Neuronal stem cell (in vitro differentiated cells): ENCODE measurements at places on chromosomes 5 and 9.
A peak's percentile ranks its signal among the peaks of the same experiment; 100 is the strongest.

DNA sequence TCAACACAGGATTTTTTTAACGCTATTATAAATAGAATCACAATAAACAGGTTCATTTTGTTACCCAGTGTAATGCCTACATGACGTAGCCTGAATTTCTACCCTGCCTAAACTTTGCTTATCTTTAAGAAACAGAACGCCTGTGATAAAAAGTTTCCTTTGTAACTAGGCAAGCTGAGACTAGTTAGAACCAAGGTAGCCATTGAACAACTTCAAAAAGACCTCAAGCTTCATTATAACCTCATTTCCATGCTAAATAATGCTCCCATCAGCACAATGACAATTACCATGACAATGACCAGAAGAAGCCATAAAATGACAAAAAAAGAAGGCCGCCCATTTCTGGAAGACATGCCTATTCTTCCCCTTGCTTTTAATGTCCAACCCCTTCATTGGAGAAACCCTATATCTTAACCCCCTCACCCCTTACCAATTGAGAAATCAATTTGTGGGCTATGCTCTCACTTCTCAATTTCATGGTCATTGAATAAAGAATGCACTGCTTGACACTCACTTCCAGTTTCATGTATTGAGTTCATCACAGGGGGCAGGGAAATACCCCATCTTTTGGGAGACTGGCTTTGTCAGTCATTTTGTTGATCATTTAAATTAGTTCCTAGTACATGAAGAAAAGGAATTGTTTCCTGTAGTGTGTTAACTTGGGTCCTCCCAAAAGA is 276.8 kb downstream of the MCTP1 start:
- no peaks in the 10 kb centered on the region for H3K36me3 ChIP-seq
- H3K27ac ChIP-seq = no peak overlapping the region
- H3K4me1 ChIP-seq = no peaks in the 10 kb centered on the region
- H3K4me3 ChIP-seq = no peak overlapping the region

DNA sequence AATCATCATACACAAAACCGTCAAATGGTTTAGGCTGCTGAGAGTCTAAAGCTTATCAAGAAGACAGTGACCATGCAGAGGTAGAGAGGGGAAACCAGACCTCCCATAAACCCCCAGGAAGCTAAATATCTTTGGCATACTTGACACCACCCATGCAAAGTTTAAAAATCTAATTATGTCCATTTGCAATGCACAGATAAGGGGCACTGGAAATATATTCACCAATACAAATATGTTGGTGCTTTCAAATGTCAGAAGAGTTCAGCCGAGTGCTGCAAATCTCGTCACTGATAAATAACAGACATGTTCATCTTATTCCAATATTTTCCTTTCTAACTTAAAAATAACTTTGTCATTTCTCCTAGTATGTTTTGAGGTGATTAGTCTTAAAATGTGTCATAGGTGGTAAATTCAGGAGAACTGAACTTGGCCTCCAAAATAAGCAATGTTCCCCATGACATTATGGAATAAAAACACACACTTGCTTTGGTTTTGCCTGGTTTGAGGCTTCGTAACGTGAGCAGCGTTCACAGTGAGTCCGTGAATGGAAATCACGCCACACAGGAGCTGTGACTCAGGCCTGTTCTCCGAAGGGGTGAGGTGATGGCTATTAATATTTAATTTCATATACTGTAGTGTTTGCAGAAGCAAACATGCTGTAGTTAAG is 182.2 kb downstream of the AOPEP start:
- H3K4me3 ChIP-seq = no peak overlapping the region
- DNase-seq = no peak
- H3K36me3 ChIP-seq = no peaks in the 10 kb centered on the region

GRCh38 chr5:174374206-174374605 is 328.7 kb downstream of the NSG2 start:
- no peaks in the 10 kb centered on the region for H3K4me1 ChIP-seq
- no peak overlapping the region for H3K27ac ChIP-seq
- no peak for DNase-seq
- H3K4me3 ChIP-seq = no peak overlapping the region
- no peaks in the 10 kb centered on the region for H3K27me3 ChIP-seq

GRCh38 chr9:7802666-7803065 is 3.1 kb upstream of the DMAC1 start:
- DNase-seq = no peak
- peaks cover 2% of the 10 kb centered on the region for H3K36me3 ChIP-seq
- no peaks in the 10 kb centered on the region for H3K27me3 ChIP-seq
- H3K27ac ChIP-seq = no peak overlapping the region

DNA sequence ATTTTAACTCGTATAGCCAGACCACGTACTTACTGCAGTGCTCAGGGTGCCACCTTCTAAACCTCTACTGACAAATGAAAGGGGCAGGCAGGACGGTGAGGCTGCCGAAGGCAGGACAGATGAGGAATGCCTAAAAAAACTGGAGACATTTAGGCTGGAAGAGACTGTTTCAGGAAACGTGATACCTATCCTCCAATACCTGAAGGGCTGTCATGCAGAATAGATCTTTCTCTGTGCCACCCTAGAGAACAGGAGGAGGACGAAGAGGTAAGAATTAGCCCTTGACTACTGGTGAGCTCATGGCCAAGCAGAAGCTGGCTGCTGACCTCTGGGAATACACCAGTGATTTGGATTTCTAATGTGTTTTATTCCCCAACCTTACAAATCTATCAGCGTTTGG is 139.4 kb downstream of the EFNA5 start:
- no peak overlapping the region for H3K4me3 ChIP-seq
- peaks cover 14% of the 10 kb centered on the region for H3K36me3 ChIP-seq
- H3K4me1 ChIP-seq = peaks cover 8% of the 10 kb centered on the region

- H3K27me3 ChIP-seq = no peaks in the 10 kb centered on the region
- H3K36me3 ChIP-seq = no peaks in the 10 kb centered on the region
- no peak overlapping the region for H3K4me3 ChIP-seq
- H3K27ac ChIP-seq = no peak overlapping the region
- peaks cover 8% of the 10 kb centered on the region for H3K4me1 ChIP-seq
These were observed 162.7 kb upstream of the LHFPL2 start for GRCh38 chr5:78811121-78811817.

DNA sequence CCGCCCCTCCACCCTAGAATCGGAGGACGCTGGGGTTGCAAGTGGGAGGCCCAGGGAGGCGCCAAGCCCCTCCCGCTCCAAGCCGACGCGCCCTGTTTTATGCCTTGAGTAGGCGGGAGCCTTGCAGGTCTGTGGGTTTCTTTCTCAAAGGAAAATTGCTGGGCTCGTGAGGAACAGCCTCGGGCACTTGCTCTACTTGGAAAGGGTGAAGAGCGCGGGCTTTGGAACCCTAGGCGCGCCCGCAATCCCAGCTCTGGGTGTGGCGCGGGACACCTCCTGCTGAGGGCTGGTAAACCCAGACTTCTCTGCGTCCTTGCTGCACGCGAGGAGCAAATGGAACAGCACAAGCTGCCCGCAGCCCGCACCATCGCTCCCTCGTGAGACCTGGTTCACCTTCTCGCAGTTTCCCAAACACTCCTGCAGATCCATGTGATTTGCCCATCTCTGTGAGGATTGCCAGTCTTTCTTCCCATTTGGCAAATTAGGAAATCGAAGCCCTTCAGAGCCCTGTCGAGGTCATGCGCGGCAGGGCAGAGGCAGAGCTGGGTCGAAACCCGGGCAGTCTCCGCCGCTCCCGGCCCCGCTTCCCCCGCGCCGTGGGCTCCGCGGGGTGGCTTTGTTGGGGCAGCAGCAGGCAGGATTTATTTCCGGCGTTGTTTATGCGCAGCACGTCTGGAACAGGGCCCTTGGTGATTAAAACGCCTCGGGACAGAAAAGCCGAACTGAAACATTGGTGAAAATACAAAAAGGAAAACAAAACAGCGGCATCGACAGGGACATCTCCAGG is 98.4 kb upstream of the CPLX2 start:
- peaks cover 5% of the 10 kb centered on the region for H3K4me1 ChIP-seq
- no peaks in the 10 kb centered on the region for H3K27me3 ChIP-seq
- no peak overlapping the region for H3K4me3 ChIP-seq
- no peaks in the 10 kb centered on the region for H3K36me3 ChIP-seq
- DNase-seq = no peak

- H3K4me3 ChIP-seq = no peak overlapping the region
- no peaks in the 10 kb centered on the region for H3K36me3 ChIP-seq
- peak; percentile 8 for DNase-seq
- no peaks in the 10 kb centered on the region for H3K27me3 ChIP-seq
- H3K27ac ChIP-seq = no peak overlapping the region
- no peaks in the 10 kb centered on the region for H3K4me1 ChIP-seq
These were observed 242.5 kb upstream of the RIOK2 start for GRCh38 chr5:97425511-97425910.

DNA sequence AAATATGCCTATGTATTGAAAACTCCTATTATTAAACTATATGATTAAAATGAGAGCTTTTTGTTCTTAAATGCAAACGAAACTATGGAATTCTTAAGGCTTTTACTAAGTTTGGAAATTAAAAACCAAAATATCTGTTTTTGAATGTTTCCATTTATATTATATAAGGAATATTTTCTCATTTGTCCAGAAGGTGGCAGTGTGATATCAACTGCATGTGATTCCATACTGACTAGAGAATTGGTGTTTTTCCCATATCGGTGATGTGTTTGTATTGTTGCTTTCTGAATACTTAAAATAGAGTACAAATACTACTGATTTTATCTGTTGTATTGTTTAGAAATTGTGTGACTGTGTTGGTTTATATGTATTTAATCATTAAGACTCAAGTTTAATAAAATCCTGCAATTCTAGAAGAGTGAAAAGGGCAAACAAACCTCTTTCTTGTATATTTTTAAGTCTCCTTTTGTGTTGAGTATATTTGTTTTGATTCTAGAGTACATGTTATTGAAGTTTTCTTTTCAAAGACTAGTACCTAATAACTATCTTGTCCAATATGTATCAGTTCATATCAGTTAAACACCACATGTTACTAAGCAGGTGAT is 320.8 kb downstream of the CCDC171 start:
- no peak overlapping the region for H3K27ac ChIP-seq
- no peaks in the 10 kb centered on the region for H3K4me1 ChIP-seq
- H3K36me3 ChIP-seq = no peaks in the 10 kb centered on the region
- DNase-seq = peak; percentile 30
- H3K4me3 ChIP-seq = no peak overlapping the region

DNA sequence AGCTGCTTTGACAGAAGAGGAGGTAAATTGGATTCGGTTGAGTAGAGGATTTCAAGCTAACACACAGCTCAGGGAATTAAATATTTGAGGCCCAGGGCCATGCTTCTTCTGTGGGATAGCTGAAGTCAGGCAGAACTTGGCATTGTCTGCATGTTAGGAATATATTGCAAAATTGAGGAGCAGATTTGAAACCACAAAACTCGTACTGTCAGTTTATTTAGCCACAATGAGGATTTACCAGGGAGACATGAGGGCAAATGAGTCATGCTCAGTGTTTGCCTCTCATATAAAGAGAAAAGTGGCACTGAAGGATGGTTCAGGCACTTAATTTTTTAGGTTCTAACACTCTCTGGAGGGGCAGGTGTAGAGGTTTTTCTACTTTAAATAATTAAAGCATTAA is 83.0 kb upstream of the PRLR start:
- no peaks in the 10 kb centered on the region for H3K27me3 ChIP-seq
- DNase-seq = no peak
- no peaks in the 10 kb centered on the region for H3K36me3 ChIP-seq
- no peak overlapping the region for H3K27ac ChIP-seq
- no peak overlapping the region for H3K4me3 ChIP-seq
- H3K4me1 ChIP-seq = peaks cover 2% of the 10 kb centered on the region

DNA sequence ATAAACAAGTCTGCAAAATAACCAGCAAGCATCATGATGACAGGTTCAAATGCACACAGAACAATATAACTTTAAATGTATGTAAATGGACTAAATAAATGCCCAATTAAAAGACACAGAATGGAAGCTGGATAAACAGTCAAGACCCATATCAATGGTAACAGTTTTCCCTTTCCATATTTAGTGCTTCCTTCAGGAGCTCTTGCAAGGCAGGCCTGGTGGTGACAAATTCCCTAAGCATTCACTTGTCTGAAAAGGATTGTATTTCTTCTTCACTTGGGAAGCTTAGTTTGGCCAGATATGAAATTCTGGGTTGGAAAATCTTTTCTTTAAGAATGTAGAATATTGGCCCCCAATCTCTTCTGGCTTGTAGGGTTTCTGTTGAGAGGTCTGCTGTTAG is 120.2 kb upstream of the RASA1 start:
- no peaks in the 10 kb centered on the region for H3K27me3 ChIP-seq
- H3K4me3 ChIP-seq = no peak overlapping the region
- H3K36me3 ChIP-seq = no peaks in the 10 kb centered on the region
- DNase-seq = no peak
- no peaks in the 10 kb centered on the region for H3K4me1 ChIP-seq

DNA sequence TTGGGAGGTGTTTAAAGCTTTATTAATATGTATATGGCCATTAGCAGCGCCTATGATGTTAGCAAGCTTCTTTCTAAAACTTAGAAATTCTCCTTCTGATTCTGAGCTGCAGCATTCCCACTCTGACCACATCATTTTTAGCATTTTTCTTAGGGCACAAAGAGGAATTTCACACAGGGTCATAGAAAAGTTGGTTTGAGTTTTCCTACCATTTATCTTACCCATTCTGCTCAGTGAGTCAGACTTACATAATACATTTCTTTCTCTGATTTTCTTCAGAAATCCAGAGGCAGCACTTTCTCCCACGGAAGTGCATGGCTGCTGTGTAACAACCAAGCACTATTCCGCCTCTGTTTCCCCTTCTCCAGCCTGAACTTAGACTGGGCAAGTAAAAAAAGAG is 246.6 kb downstream of the ARL15 start:
- no peaks in the 10 kb centered on the region for H3K36me3 ChIP-seq
- no peak overlapping the region for H3K27ac ChIP-seq
- H3K4me3 ChIP-seq = no peak overlapping the region
- peaks cover 2% of the 10 kb centered on the region for H3K4me1 ChIP-seq
- H3K27me3 ChIP-seq = no peaks in the 10 kb centered on the region

GRCh38 chr5:5629607-5629978 is 207.1 kb downstream of the ICE1 start:
- DNase-seq = no peak
- H3K4me1 ChIP-seq = peaks cover 1% of the 10 kb centered on the region
- H3K27me3 ChIP-seq = no peaks in the 10 kb centered on the region
- H3K27ac ChIP-seq = no peak overlapping the region

DNA sequence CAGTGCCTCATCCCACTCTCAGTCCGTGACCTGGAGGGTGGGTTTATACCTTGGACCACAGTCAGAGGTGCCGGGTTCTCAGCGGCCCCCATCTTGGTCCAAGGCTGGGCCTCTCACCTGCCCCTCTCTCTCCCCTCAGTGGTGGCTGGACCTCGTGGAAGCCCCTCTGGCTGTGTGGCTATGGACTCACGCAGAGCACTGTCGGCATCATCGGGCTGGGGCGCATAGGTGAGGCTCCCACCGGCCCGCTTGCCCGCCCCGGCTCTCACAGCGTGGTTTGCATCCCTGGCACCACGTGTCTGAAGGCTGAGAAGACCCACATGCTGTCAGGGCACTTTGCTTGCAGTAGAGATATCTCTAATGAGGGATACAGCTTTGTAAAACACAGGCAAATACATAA is 5.8 kb downstream of the GRHPR start:
- H3K36me3 ChIP-seq = peaks cover 36% of the 10 kb centered on the region
- no peak overlapping the region for H3K27ac ChIP-seq
- H3K4me1 ChIP-seq = peaks cover 28% of the 10 kb centered on the region
- no peak overlapping the region for H3K4me3 ChIP-seq
- DNase-seq = no peak
- no peaks in the 10 kb centered on the region for H3K27me3 ChIP-seq

- DNase-seq = no peak
- H3K36me3 ChIP-seq = no peaks in the 10 kb centered on the region
- H3K4me1 ChIP-seq = no peaks in the 10 kb centered on the region
- H3K4me3 ChIP-seq = no peak overlapping the region
These were observed 133.0 kb downstream of the WNK2 start for GRCh38 chr9:93316726-93317494.
